ENCODE measurements at places on chromosomes 11 and 22. TPM values are rescaled to one million over a fixed set of nuclear protein-coding genes. Genes with fewer than 3 reads are reported as not detected.

HORMAD2 gene
- not detected for total RNA-seq

DNA sequence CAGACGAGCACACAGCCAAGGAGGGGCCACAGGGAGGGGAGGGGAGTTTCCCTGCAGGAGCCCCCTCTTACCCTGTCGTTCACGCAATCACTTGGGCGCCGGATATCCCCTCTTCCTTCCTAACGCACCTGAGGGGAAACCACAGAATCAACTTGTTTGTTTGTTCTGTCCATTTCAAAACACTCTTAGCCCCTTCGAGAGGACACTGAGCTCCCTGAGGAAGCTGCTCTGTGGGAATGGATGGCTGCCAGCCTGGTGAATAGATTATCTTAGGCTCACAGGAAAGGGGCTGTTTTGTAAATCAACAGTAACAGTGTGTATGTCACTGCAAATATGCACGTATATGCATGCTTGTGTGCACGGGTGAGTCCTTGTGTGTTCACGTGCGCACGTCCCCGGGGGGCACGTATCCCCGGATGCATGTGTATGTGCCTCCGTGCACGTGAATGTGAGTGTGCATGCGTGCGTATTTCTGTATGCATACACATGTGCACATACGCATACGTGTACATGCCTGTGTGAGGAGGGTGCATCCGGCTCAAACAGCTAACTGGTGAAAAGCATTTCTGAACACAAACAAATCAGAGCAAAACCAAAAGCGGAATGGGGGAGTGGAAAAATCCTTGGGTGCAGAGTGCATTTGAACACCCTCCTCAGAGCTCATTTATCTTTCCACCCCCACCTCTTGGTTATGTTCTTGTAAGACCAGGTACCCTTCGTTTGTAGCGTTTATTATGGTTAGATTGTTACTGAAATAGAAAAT lies 7.2 kb downstream of the ARSA start:
- H3K36me3 ChIP-seq: no peaks in the 10 kb centered on the region
- DNase-seq: no peak
- H3K27ac ChIP-seq: no peak overlapping the region
- H3K4me3 ChIP-seq: peak overlapping the region; percentile 40
- H3K27me3 ChIP-seq: no peaks in the 10 kb centered on the region
- H3K4me1 ChIP-seq: peaks cover 21% of the 10 kb centered on the region

DNA sequence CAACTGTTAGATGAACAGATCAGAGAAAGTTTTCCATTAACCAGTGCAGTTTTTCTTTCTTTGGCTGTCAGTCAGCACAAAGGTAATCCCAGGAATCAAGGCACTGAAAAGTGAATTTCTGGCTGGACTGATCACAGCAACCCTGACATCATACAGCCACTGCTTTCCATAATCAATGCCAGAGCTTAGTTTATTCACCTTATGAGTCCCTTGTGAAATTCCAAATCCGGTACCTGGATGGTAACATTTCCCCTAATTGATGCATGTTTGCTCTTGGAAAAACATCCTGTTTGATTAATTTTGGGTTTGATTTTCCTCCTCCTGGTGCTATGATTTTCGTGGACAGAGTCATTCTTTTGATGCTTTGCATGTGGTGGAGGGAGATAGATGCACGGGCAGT lies 319.8 kb downstream of the INSC start:
- H3K27me3 ChIP-seq: no peaks in the 10 kb centered on the region
- no peak for DNase-seq
- H3K36me3 ChIP-seq: no peaks in the 10 kb centered on the region
- H3K27ac ChIP-seq: no peak overlapping the region
- no peaks in the 10 kb centered on the region for H3K4me1 ChIP-seq

MRPL23 gene
- total RNA-seq: 243 TPM

DNA sequence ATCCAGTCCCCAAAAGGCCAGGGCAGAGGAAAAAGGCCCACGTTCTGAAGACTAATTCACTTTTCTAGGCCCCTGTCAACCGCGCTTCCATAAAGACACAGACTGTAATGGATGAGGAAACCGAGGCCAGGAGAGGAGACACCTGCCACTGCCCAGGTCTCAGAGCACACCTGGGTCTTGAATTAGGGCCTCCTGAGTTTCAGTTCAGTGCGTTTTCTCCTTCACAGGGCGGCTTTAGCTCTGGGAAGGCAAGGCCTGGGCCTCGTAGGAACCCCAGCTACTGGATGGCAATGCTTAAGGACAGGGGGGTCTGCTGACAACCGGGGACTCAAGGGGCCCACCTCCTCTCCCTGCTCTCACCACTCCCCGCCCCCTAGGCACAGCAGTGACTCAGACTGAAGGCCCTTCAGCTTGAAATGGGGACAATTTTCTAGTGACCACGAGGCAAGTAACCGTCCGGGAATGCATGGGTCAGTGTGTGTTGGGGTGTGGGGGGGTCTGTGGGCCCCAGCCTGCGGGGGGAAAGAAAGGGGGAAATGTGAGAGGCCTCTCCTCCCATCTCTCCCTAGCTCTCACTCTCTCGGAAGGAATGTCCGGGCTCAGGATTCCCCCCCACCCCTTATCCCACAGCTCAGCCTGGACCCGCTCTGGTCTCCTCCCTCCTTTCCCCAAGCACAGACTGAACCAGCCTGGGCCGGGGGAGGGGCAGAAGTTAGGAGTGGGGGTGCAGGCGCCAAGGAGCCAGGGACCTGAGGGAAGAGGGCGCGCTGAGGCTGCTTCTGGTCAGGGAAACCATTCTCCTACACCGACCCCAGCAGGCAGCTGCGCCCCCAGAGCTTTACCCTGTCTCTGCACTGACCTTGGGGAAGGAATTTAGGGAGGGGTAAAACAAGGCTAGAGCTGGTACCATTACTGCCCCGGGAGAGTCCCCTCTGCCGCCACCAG lies 17.2 kb downstream of the CREB3L1 start:
- DNase-seq: no peak
- no peaks in the 10 kb centered on the region for H3K27me3 ChIP-seq
- no peaks in the 10 kb centered on the region for H3K36me3 ChIP-seq
- peaks cover 13% of the 10 kb centered on the region for H3K4me1 ChIP-seq

DNA sequence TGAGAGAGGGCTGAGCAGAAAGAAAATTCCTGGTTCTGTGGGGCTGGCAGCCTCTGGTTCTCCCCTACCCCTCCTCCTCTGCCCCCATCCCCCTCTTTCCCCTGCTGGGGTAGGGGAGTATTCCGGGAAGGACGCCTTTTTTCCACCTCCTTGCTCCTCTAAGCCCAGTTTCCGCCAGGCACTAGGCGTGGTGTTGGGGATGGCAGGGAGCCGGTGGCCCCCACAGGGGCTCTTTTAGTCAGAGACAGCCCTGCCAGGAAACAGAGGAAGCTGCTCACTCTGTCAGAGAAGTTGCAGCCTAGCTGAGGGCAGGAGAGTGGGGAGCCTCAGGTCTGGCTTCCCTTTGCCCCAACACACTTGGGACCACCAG lies 15.6 kb upstream of the ARHGEF17 start:
- no peak overlapping the region for H3K4me3 ChIP-seq
- H3K36me3 ChIP-seq: no peaks in the 10 kb centered on the region
- DNase-seq: no peak

- no peaks in the 10 kb centered on the region for H3K4me1 ChIP-seq
- no peak for DNase-seq
- H3K36me3 ChIP-seq: no peaks in the 10 kb centered on the region
- no peak overlapping the region for H3K4me3 ChIP-seq
- H3K27me3 ChIP-seq: peaks cover 6% of the 10 kb centered on the region
- no peak overlapping the region for H3K27ac ChIP-seq
Observed at GRCh38 chr11:133198438-133198837, 333.9 kb downstream of the OPCML start.

- H3K4me1 ChIP-seq: peaks cover 10% of the 10 kb centered on the region
- no peak for DNase-seq
- H3K27me3 ChIP-seq: no peaks in the 10 kb centered on the region
- H3K4me3 ChIP-seq: no peak overlapping the region
- no peaks in the 10 kb centered on the region for H3K36me3 ChIP-seq
Observed at GRCh38 chr11:115616971-115617370, 112.8 kb upstream of the CADM1 start.

DNA sequence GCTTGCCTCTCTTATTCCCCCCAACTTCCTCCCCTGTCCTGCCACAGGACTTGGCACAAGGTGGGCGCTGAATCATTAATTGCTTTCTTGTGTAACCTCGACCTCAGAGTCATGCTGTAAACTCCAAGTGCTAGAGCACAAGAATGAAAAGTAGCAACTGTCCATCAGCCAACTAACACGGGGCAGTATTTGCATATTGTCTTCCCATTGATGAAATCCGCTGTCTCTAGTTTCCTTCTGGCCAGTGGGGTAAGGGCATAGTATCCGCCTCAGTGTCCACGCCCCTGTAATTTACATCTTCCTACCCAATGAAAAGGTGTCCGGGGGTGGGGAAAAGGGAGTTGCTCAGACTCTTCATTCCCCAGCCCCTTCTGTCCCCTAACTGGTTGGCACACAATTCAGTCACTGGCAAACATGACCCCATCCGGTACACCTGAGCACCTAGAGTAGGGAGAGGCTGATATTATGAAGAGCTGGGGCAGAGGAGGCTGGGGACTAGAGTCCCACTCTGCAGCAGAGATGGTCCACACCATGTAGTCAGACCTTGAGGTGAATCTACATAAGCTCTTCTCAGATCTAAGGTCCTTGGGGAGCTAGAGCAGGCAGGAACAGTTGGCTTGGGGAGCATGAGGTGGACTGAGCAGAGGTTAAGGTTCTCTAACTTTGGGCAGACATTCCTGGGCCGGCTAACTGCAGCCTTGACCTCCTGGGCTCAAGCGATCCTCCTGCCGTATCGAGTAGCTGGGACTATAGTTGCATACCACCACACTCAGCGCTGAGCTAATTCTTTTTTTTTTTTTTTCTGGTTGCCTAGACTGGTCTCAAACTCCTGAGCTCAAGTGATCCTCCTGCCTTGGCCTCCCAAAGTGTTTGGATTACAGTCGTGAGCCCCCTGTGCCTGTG lies 6.8 kb upstream of the GGA1 start:
- DNase-seq: no peak
- H3K27ac ChIP-seq: no peak overlapping the region
- peaks cover 8% of the 10 kb centered on the region for H3K4me1 ChIP-seq
- no peaks in the 10 kb centered on the region for H3K27me3 ChIP-seq
- no peaks in the 10 kb centered on the region for H3K36me3 ChIP-seq

- H3K27ac ChIP-seq: no peak overlapping the region
- H3K36me3 ChIP-seq: no peaks in the 10 kb centered on the region
- no peaks in the 10 kb centered on the region for H3K27me3 ChIP-seq
- no peaks in the 10 kb centered on the region for H3K4me1 ChIP-seq
Observed at GRCh38 chr22:34427436-34427835, 507.2 kb upstream of the LARGE1 start.

DNA sequence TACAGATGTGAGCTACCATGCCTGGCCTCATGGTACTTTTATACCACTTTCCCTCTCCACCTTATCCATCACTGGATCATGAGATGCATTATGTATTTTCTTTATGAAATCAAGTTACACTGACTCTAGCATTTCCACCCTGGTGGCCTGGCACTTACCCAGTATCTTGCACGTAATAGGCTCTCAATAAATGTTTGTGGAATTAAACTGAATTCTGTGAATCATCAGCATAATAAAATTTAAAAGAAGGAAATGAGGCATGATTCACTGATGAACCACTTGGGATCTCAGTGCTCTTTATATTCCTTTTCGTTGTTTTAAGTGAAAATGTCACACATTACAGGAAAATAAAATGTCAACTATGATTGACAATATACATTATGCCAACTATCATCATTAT lies 25.1 kb downstream of the ADM start:
- H3K27ac ChIP-seq: no peak overlapping the region
- DNase-seq: no peak
- H3K4me3 ChIP-seq: no peak overlapping the region
- no peaks in the 10 kb centered on the region for H3K27me3 ChIP-seq
- H3K36me3 ChIP-seq: no peaks in the 10 kb centered on the region

DNA sequence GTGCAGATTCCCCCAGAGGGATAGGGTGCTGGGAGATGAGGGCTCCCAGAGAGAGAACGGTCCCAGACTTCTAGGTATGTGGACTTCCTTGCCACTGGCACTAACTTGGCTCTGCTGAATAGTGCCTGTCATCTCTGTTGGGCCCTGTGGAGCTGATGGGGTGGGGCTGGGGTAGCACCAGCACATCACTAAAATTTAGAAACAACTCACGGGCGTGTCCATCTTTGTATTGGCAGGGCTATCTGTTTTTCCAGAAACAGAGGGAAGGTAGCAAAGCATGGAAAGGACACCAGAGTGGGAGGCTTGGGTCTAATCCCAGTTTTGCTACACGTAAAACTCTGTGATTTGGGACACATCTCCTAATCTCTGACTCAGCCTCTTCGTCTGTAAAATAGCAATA lies 25.8 kb downstream of the SWAP70 start:
- DNase-seq: peak; percentile 19
- no peak overlapping the region for H3K4me3 ChIP-seq
- peaks cover 8% of the 10 kb centered on the region for H3K4me1 ChIP-seq
- peak overlapping the region; percentile 78 for H3K27ac ChIP-seq

DNA sequence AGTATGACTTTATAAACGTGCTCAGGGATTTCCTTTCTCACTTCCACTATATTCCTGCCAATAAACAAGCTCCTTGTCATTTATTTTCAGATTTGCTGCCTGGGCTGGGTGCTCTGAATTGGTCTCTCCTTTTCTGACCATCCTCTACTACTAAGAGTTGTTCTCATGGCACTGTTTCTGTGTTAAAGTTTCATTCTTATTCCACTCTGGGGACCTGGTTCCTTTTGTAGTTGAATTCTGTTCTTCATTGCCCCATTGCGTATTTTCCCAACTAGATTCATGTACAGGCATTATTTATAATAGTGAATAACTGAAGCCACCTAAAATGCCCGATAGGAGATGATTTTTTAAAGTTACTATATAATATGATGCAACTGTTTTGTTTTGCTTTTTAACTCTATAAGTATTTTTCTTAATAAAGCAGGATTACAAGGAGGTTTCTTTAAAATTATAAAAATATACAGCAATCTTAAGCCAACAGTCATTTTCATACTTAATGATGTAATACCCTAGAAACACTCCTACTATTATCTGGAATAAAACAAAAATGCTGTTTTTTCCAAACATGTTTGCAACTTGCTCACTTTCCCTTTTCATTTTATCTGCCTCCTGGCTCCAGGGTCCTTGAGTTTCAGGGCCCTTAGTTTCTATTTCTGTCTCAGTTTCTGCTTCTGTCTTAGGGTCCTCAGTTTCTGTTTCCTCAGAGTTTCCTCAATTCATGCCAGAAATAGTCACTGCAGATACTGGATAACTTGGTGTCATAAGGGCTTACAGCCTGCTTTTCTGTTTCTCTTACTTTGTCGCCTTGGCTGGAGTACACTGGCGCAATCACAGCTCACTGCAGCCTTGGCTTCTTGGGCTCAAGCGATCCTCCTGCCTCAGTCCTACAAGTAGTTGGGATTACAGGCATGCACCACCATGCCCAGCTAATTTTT lies 9.8 kb upstream of the FUT4 start:
- H3K27me3 ChIP-seq: no peaks in the 10 kb centered on the region
- H3K27ac ChIP-seq: no peak overlapping the region
- no peaks in the 10 kb centered on the region for H3K4me1 ChIP-seq
- H3K36me3 ChIP-seq: no peaks in the 10 kb centered on the region
- H3K4me3 ChIP-seq: no peak overlapping the region
- DNase-seq: no peak

All from gastrocnemius medialis (tissue), 4 donors.